ENCODE measurements at places on chromosomes 2 and 18.

- DNase-seq = no peak
These were observed 7.1 kb downstream of the NTSR2 start for GRCh38 chr2:11662882-11663281.

GRCh38 chr2:137192366-137193310, 427.3 kb downstream of the THSD7B start:
- no peak for DNase-seq

- DNase-seq = no peak
These were observed 63.7 kb upstream of the MMADHC start for GRCh38 chr2:149651229-149651628.

DNA sequence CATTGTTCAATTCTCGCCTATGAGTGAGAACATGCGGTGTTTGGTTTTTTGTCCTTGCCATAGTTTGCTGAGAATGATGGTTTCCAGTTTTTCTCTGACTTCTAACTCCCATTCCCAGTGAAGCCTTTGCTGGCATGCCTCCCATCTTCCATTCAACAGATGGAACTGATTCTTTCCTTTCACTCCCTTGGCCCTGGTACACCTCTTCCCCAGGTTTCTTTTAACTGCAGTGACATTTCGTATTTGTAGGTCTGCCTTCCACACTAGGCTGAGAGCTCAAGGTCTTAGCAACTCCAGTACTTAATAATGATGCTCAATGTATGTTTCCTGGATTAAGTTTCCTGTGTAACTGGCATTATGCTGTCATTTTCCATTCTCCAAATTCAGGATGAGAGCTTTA, 48.5 kb downstream of the GAREM1 start:
- DNase-seq = no peak

GRCh38 chr2:171109571-171109970, 51.1 kb downstream of the TLK1 start:
- no peak for DNase-seq

DNA sequence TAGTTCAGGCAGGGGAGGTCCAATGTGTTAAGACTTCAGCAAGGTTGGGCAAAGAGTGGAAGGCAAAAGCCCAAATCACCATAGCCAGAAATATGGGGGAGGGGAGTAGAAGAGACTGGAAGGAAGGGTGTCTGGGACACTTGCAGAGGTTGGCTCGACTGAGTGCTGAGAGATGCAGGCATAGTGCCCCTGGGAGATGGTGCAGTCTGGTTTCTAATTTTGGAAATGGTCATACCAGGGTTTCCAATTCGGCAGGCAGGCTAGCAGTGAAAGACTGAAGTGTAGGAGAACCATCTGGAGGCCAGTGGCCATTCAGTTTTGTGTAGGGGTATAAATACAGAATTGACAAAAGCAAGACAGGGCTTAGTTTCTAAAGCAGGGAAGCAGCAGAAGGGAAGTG, 6.2 kb upstream of the SPOPL start:
- no peak for DNase-seq

DNA sequence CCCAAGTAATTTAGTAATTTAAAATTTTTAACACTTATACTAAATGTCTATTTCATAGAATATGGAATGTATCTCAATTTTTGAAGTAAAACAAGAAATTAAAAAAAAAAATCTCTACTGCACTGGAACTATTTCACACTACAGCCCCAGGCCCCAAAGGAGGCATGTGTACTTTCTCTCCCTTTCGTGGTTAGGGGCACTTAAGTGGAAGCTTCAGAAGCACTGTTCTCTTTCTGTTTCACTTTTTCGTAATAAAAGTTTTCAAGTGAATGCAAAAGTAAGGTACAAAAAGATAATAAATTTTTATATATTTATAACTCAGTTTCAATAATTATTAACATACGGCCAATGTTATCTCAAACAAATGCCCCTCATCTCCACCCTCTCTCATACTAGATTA, 123.8 kb upstream of the STON1 start:
- DNase-seq = no peak

DNA sequence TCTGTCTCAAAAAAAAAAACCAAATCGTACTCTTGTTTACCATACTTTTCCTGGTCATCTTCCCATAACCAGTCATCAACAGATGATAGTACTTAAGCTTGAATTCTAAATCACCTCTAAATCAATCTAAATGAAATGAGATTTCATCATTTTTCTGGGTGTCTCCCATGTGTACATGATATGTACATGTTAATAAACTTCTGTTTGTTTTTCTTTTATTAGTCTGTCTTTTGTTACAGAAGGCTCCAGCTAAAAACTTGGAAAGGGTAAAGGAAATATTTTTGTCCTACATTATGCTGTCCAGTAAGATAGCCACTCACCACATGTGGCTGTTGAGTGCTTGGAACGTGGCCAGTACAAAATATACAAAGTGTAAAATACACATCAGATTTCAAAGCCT, 78.7 kb upstream of the MSH6 start:
- no peak for DNase-seq

- no peak for DNase-seq
These were observed at the start of gene SLC38A11 for GRCh38 chr2:164954954-164955701. Gene SLC38A11, minus strand, starts transcription at chr2:164955525. Its CDS starts 278 bp downstream, at chr2:164955247.

- DNase-seq = no peak
These were observed 1173.1 kb upstream of the ZEB2 start for GRCh38 chr2:145692971-145693478.

DNA sequence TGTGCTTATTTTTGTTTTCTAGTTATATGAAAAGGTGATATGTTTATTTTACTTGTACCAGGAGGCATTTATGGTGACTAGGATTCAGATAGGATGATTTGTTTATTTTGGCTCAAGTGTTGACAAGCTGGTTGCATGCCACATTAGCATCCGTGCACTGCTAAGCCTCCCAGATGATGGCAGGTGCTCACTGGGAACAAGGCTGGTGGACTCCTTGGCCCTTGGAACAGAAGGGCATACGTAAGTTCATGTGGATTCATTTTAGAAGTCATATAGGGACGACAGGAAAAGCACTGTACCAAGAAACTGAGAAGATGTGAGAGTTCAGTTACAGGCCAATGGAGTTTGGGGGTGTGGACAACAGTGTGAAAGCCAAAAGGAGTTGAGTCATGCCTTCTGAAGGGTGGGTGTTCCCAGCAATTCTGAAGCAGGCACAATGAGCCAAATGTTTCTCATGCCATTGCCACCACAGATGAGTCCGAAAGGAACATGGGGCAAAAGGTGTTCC, 166.2 kb downstream of the PHLPP1 start:
- DNase-seq = no peak

DNA sequence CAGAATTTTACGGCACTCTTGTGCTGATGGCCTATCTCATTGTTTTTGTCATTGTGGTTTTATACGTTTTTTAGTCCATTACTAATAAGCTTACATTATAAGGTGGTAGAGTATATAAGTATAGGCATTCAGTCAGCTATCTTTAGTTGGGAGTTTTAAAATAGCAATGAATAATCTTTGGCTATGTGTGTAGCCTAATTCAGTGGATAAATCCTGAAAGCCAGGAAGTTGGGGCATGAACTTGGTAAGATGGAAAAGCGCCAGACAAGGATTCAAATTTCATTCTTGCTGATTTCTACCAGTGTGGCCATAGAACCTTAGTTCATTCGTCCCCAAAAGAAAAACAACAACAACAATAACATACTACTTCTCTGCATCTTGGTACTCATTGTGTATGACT, 31.2 kb downstream of the EPC2 start:
- no peak for DNase-seq

- DNase-seq = no peak
These were observed 36.1 kb downstream of the DHRS9 start for GRCh38 chr2:169105476-169105875.

- no peak for DNase-seq
These were observed 2.3 kb downstream of the CYRIA start for GRCh38 chr2:16663121-16663905.

GRCh38 chr2:156003780-156004179, 328.7 kb downstream of the NR4A2 start:
- DNase-seq = no peak

- DNase-seq = no peak
These were observed 177.0 kb downstream of the TGIF1 start for GRCh38 chr18:3626929-3627458.

DNA sequence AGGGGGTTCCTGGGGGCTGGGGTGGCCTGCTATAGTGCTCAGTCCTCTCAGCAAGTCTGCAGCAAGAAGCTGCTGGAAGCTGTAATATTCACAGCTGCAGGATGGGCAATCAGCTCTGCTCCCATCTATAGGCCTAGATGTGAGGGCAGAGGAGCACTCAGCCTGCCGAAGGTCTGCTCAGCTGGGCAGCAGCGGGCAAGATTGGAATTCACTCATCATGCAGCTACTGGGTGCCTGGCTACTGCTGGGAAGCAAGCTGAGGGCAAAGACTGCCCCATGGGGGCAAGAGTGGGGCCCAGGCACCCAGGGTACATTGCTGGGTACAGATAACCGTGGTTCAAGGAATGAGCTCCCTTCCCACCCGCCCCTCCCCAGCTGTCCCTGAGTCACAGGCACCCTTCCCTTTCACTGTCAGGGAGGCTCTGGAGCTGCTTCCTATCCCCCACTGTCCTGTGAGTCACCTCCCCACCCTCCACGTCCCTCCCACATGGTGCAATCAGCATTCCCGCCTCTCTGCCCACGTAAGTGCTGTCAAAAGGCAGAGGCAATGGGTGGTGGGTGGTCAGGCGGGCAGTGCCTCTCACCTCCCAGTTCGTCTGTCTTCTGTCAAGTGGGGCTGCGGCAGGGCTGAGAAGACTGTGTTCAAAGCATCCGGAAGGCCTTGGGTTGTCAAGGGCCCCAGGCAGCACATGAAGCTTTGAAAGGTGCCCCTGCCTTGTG, 169.2 kb downstream of the TRIM43 start:
- no peak for DNase-seq

GRCh38 chr2:113754160-113754559, 2.3 kb downstream of the SLC35F5 start:
- DNase-seq = no peak

- no peak for DNase-seq
These were observed 49.8 kb upstream of the ASB1 start for GRCh38 chr2:238376884-238377391.

DNA sequence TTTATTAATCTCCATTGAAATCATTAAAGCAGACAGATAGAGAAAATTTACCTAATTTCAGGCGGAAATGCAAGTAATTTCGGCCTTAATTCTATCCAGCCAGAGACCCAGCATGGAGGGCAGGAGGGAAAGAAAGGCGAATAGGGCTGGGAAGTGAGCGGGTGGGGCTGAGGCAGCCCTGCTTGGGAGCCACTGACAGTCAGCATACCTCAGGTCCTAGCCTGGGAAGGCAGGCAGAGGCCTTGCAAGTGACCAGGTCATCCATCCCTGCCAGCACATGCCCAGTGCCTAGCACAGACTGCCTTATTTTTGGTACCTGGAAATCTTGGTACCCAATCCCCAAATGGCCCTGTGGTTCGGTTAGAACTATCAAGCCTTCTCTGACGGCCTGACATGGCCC, 1.5 kb downstream of the GDF7 start:
- no peak for DNase-seq

DNA sequence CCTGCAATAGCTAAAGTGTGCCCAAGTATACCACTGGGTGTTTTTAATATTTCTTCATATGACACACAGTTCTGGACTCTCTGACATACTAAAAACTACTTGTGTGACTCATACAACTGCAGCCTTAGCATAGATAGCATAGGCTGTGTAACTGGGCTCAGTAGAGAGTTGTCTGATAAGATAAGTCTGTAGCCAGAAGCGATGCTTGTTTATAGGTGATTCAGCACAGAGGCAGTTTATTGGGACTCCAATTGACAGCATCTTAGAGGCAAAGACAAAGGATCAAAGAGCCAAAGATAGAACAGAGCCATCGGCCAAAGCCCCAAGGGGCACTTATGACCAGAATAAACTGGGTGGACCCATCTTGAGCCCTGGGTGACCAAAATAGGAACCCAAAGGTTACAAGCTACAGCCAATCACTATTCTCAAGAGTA, 42.3 kb downstream of the AAK1 start:
- no peak for DNase-seq

DNA sequence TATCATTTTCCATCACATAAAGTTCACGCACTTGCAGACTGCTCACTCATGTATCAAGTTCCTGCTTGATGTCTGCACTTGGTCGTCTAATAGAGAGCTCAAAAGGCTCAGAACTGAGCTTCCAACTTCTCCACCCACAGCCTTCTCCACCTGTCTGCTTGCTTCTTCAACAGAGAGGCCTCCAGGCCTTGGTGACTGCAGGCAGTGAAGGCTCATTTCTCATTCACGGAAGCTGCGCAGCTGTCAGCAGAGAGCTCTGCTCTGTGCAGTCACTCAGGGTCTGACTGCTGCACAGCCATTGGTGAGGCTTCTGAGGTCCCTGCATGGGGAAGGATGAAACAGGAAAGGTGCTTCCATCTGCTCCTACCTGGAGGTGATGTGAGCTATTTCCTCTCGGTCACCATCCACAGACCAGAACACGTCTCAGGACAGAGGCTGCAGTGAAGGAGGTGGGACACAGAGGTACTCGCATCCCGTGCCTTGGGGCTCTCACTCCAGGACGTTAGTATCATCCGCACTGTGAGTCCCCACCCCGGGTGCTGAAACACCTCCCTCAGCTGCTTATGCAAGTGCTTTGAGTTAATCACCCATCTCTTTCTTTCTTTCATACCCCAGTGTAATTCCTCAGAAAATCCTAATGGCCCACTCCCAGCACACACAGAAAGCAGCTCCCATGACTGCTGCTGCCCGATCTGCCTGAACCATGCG, 126.2 kb downstream of the TMEM18 start:
- no peak for DNase-seq

GRCh38 chr2:29723255-29724001, 198.0 kb downstream of the ALK start:
- DNase-seq = no peak

DNA sequence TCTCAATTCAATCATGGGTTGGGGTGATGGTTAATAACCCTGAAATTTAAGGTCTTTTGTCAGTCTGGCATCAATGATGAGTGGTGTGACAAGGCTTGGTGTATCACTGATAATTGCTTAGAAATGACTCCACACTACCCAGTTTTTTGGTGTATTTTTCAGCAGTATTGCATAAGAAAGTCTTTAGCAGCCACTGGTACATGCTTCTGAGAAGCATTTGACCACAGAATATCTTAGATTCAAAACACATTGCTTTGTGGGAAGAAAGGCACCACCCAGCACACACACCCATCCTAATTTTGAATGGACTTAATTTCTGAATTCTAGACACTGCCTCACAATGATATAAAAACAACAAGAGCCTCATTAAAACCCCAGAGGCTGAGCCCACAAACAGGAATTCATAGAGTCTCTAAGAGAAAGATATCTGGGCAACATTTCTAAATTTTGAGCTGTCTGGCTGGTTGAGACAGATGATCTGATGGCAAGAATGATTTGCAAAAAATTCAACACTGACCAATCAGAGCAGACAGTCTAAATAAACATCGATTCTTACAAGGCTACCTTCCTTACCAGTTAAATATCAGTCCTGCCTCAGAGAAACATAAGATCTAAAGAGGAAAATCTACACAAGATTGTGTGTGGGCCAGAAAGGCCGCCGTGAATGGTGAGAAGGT, 114.7 kb upstream of the CYP1B1 start:
- DNase-seq = no peak

DNA sequence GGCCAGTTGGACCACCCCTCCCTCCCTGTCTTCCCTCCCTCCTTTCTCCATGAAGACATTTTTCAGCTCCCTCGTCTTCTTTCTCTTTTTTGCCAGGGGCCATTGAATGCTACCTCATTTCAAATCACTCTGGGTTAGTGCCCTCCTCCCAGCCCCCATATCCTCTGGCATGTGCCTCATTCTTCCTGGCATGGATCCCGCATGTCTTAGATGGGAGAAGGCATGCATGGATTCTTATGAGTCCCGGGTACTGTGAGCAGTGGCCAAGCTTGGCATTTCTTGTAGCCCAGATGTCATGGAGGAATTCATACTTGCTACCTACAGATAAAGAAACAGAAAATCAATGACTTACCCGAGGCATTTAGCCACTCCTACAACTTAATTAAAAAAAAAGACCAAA, 9.0 kb upstream of the HAAO start:
- no peak for DNase-seq
